ENCODE measurements at places on chromosomes 16 and 17.
A peak's percentile ranks its signal among the peaks of the same experiment; 100 is the strongest.

DNA sequence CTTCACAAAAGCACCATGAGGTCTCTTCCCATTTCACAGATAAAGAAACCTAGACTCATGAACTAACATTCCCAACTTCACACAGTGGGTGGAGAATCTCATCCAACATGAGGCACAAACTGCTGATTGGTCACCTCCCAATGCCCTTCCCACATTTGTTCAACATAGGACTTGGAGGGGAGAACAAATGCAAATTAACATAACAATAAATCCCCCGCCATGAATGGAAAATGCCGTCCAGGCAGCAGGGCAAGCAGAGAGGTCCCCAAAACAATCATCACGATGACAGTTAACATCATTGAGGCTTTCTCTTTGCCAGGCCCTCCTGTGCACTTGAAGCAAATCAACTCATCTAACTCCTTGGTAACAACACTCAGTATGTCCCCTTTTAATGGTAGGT, 185.3 kb downstream of the TMEM132E start:
- DNase-seq, result no peak

- DNase-seq, result no peak
Measured at GRCh38 chr16:62989480-62989879, 953.2 kb upstream of the CDH8 start.

- no peak for DNase-seq
Measured at GRCh38 chr17:61116577-61116976, 283.1 kb upstream of the TBX2 start.

GRCh38 chr17:9979463-9979995, 74.5 kb upstream of the RCVRN start:
- DNase-seq, result no peak

DNA sequence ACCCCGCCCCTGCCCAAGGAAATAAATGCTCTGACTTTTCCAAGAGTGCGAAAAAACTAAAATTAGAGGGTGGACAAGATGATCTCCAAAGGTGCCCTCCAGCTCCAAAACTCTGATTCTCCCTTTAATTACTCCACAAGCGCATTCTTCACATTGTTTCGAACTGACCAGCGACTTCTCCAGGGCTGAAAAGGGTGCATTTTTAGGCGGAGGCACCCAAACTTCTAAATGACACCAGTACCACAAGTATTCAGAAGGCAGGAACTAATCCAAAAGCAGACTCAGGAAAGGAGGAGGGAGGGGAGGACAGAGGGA, 750 bp downstream of the ZFHX3 start:
- DNase-seq, result no peak

DNA sequence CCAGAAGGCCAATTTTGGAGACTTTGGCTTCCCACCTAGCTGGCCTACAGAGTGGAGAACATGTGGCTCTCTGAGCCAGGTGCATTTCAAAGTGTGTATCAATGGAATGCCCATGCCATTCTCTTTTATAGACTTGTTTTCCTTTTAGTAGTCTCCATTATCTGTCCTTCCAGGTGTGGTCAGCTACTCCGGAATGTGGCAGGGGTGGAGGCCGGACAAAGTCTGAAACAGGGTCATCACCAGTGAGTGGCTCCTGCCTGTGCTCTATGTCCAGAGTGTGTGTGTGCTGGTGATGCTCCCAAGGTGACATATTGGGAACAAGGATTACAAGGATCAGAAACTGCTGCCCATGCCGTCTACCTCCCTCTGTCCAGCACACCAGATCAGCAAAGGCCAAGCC, 3.8 kb upstream of the TMEM220 start:
- no peak for DNase-seq

- DNase-seq, result no peak
Measured at GRCh38 chr16:50469744-50470321, 78.4 kb upstream of the NKD1 start.

DNA sequence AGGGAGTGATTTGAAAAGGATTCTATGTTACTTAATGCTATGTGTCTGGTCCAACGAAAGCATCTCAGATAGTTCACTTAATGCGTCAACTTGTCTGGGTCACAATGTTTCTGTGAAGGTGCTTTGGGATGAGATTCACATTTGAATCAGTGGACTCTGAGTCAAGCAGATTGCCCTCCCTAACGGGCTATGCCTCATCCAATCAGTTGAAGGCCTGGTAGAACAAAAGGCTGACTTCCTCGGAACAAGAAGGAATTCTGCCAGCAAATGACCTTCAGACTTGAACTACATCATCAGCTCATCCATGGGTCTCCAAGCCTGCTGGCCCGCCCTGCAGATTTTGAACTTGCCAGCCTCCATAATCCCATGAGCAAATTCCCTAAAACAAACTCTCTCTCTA, 15.2 kb downstream of the EMP2 start:
- no peak for DNase-seq

DNA sequence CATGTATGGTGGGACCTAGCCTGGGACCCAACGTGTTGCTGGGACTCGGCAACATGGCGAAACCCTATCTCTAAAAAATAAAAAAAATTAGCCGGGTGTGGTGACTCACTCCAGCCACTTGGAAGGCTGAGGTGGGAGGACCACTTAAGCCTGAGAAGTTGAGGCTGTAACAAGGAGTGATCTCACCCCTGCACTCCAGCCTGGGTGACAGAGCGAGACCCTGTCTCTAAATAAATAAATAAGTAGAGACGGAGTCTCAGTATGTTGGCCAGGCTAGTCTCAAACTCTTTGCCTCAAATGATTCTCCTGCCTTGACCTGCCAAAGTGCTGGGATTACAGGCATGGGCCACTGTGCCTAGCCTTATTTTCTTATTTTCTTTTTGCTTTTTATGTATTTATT, 10.1 kb upstream of the CNP start:
- no peak for DNase-seq

DNA sequence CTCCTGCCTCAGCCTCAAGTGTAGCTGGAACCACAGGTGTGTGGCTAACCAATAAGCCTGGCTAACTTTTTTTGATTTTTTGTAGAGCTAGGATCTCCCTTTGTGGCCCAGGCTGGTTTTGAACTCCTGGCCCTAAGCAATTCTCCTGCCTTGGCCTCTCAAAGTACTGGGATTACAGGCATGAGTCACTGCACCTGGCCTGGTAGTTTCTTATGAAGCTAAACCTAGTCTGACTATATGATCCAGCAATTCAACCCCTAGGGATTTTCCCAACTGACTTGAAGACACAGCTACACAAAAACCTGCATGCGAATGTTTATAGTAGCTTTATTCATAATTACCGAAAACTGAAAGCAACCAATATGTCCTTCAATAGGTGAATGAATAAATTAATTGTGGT, 176.2 kb upstream of the IRX3 start:
- DNase-seq, result no peak

GRCh38 chr16:30482366-30482765, 9.8 kb downstream of the ITGAL start:
- DNase-seq, result no peak

GRCh38 chr17:50518384-50519023, 10.3 kb downstream of the MYCBPAP start:
- no peak for DNase-seq

DNA sequence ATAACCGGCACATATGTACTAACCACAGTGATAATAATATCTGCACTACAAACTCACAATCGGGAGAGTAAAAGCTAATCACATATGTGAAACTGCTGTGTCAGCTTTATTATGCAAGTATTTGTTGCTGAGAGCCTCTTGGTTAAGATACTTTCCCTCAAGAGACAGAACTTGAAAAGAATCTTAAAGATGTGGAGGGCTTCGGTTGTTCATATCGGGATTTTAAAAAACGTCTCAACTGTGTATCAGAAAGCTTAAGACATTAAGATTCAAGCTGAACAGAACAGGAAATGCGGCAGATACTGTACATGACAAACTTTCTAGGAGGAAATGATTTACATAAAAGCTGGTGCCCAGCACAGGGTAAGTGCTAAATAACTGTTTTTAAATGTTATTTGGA, 27.5 kb upstream of the HLF start:
- no peak for DNase-seq

- peak; percentile 66 for DNase-seq
Measured at GRCh38 chr17:35368081-35368830, 5.2 kb downstream of the SLFN11 start.

DNA sequence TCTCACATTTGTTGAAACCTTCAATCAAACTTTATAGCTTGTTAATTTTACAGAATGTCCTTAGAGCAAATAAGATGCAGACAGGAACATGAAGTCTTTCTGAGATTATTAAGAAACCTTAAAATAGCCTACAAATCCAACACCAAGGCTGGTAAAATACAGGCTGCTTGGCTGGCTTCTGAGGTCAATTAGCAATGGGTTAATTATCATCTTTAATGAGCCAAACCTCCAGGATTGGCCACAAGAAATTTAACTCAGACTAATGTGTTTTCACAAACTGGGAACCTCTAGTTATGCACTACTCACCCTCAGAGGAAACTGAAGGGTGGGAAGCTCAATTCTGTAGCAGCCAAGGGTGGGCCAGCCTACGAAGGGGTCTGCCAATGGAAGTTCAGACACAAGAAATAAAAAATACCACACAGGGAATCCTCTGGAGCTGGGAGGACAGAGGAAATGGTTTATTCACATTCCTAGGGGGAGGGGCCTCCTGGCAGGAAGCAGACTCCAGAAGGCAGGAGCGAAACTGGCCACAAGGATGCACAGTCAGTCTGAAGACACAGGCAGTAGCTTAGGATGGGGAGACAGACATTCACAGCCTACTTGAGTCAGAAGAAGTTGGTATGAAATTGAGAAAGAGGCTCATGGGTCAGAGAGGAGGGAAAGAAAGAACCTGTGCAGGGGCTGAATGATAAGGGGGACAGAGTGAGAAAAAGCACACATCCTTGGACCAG, 36.1 kb downstream of the HIC1 start:
- DNase-seq, result no peak

GRCh38 chr16:50712560-50712898, 19.1 kb downstream of the NOD2 start:
- no peak for DNase-seq

DNA sequence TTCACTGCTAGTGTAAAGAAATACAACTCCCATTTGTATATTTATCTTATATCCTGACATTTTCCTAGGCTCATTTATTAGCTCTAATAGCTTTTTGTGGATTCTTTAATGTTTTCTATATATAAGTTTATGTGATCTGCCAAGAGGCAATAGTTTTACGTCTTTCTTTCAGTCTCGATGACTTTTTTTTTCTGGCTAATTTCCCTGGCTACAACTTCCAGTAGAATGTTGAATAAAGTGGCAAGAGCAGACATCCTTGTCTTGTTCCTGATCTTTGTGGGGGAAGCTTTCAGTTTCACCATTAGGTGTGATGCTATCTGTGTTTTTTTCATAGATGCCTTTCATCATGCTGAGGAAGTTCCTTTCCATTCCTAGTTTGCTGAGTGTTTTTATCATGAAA, 43.9 kb upstream of the ABCA3 start:
- no peak for DNase-seq

DNA sequence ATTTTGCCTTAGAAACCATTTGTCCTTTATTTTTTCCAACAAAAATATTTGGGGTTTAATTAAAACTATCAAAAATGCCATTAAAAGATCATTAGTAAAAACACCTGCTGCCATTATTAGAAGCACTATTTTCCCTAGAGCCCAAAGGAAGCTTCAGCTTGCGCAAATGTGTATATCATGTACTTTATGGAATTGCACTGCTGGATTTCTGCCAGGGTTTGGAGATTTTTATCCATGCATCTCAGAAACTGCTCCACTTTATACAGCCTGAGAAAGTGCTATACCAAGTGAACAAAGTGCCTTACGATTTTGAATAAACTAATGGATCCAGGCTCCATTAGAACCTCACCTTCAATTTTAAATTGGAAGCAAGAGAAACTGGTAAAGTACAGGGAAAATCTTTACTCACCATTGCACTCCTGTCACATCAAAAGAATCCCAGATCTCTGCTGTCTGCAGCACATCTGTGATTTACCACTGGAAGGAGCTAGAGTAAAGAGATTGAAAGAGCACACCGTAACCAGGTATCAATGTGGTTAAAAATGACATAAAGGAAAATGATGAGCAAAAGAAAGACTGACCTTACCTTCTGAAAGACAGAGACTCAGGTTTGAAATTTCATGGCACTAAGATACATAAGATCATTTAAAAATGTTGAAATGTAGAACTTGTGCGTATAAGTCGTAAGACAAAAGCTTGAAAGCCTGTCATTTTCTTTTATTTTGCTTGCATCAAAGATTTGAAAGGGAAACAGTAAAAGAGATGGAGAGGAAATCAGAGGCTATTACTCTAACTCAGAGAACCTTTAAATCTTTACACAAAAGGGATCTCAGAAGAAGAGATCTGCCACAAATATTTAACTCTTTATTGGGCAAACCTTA, 678.1 kb upstream of the GOT2 start:
- DNase-seq, result no peak

DNA sequence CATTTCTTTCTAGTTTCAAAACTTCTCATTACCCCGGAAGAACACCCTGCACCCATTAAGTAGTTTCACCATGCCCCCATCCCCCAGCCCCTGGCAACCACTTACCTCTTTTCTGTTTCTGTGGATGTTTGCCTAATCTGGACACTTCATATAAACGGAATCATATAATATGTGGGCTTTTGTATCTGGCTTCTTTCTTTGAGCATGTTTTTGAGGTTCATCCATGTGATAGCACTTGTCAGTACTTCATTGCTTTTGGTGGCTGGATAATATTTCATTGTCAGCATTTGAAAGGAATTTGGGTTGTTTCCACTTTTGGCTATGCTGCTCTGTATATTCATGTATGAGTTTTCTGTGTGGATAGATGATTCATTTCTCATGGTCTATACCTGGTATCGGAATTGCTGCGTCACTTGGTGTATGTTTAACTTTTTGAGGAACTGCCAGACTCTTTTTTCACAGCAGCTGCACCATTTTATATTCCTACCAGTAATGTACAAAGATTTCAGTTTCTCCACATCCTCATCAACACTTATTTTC, 30.0 kb upstream of the SLC5A10 start:
- DNase-seq, result no peak

DNA sequence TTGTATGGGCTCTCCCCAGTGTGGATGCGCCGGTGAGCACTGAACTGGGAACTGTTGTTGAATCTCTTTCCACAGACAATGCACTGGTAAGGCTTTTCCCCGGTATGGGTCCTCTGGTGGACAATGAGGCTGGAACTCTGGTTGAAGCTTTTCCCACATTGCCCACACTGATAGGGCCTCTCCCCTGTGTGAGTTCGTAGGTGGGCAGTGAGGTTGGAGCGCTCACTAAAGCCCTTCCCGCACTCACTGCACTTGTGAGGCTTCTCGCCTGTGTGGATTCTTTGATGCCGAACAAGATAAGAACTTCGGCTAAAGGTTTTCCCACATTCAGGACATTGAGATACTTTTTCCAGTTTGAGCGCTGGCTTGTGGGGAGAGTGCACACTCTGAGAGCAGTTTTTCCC, 17.8 kb downstream of the ZSCAN32 start:
- no peak for DNase-seq

- no peak for DNase-seq
Measured at GRCh38 chr17:68973098-68973846, 18.1 kb upstream of the ABCA8 start.

DNA sequence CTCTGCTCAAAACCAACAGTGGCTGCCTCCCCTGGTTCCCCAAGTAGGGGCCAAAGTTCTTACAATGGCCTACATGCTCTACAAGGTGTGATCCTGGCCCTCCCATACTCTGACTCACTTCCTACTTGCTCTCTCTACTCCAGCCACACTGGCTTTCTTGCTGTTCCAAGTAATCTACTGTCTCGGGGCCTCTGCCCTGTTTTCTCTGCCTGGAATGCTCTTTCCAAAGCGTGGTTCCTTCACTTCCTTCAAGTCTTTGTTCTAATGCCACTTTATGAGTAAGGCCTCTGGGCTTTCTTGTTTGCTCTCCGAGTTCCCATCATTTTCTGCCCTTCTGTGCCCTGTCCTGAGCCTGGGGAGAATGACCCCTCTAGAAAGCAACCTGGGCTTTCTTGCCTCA, 4.1 kb upstream of the CDH3 start:
- no peak for DNase-seq

GRCh38 chr17:14471052-14471451, 170.2 kb downstream of the HS3ST3B1 start:
- no peak for DNase-seq

All from memory B cell (primary cell).